ENCODE measurements at places on chromosomes 5 and 9.

GRCh38 chr9:135049460-135049859 is 38.0 kb upstream of the OLFM1 start:
- DNase-seq: no peak

- DNase-seq: no peak
Measured at GRCh38 chr9:130860458-130861316, 25.6 kb downstream of the ABL1 start.

GRCh38 chr9:115204904-115205453 is 87.0 kb upstream of the TNC start:
- no peak for DNase-seq

- no peak for DNase-seq
Measured at GRCh38 chr9:96015876-96016686, 140.6 kb downstream of the ERCC6L2 start.

DNA sequence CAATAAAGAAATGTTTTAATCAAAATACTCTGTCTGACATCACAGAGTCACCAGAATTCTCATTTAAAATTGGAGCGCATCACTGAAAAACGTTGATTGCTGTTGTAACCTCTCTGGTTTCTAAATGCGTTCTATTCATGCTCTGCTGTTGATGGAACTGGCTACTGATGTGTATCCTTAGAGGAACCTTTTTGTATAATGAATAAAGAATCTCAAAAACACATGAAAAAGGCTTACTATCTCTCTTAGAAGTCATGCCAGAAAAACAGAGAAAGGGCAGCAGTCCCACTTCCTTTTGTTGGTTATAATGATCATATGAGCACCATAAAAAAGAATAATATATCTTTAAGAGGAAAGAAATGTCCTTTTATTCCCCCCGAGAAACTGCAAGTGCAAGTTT is 615.5 kb downstream of the TLE1 start:
- DNase-seq: no peak

All from T47D (cell line).